Substantia nigra (tissue), 51 donors: ENCODE measurements at places on chromosomes 11 and 22.

- no peak for DNase-seq
Observed at GRCh38 chr22:35126993-35127392, 61.0 kb downstream of the ISX start.

DNA sequence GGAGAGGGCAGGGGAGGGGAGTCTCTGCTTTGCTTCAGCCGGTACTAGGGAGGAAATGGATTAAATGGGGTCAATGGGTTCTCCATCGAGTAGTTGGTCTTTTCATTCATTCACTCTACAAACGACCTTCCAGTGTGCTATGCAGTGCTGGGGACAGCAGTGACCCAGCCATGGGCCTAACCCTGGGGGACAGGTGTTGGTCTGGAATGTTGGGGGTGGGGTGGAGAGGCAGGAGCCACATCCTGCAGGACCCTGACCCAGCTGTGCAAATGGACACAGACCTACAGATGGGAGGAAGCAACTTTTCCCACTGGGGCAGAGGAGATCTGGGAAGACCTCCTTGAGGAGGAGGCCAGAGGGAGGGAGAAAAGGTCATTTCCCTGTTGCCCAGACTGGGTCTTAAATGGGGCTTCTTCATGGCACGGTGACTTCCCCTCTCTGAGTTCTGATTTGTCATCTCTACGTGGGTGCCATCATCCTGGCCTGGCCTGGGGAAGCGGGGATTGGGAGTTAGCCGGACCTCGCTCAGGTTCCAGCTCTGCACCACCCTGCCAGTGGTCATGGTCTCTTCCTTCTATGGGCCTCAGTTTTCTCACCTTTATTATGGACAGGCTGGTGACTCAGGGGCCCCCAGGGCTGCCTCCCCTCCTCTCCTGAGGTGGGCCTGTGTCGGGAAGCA, 2.0 kb downstream of the CYTH4 start:
- DNase-seq, result no peak

- no peak for DNase-seq
Observed at GRCh38 chr11:90250970-90251369, 28.1 kb upstream of the CHORDC1 start.

- no peak for DNase-seq
Observed at GRCh38 chr11:123448823-123449222, 18.8 kb downstream of the GRAMD1B start.

DNA sequence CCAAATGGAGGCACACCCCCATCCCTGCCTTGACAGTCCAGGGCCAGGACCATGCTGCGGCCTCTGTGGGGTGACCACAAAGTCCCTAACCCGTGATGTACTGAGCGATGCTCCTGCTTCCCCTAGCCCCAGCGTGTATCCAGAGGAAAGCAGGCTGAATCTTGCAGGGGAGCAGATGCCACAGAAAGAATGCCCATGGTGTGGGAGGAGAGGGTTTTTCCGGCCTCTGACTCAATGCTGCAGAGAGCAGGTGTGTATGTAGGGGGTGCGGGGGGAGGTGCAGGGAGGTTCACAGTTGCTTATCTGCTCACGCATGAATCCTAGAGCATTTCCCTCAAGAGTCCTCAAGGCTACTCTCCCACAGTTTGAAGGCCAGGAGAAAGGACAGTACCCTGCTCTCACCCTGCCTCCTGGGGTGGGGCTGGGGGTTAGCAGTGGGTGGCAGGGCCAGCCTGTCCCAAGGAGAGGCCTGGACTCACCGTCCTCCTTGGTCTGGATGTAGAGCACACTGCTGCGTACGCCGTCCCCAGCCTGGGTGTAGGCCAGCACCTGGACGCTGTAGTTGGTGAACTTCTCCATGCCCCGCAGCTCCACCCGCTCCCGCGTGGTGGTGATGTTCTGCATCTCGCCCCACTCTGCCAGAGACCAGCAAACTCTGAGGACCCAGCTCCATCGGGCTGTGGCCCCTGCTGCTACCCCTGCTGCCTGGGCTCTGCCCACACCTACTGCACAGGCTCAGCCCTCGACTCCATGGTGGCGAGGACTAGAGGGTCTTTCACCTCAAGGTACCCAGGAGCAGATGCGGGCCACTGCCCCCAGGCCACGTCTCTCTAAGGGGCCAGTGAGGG, 130.8 kb downstream of the CEP164 start:
- DNase-seq, result no peak

GRCh38 chr22:46293577-46294260, 3.0 kb upstream of the GTSE1 start:
- peak; percentile 49 for DNase-seq

DNA sequence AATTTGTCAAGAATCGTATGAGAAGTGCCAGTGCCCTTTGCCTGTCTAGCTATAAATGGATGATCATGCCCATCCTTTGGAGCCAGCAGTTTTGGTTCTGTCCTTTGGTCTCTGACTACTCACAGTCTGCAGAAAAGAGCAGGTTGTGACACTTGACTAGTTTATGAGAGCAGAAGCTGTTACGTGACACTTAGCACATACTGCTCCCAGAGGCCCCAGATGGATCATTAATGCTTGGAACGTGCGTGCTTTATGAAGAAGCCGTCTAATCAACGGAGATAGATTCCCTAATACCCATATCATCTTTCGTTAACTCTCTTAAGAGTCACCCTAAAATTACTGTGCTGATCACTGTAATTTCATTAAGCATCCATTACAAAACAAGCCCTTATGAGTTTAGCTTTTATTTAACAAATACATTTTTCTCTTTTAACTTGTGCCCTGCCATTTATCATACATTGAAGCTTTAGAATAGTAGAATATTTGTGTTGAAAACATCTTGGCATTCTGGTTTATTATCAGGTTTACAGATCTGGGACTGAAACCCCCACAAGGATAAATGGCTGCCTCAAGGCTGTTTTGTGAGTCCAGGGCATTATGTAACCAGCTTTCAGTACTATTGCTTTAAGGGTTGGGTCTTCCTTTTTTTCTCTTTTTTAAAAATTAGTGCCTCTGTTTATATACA, 47.0 kb upstream of the ADORA2A start:
- no peak for DNase-seq
